ENCODE measurements at places on chromosomes 16 and 17.

GRCh38 chr16:89453501-89454321, 36.6 kb downstream of the ANKRD11 start:
- H3K27ac ChIP-seq, result peak overlapping the region; percentile 82
- H3K4me1 ChIP-seq, result peaks cover 58% of the 10 kb centered on the region
- H3K36me3 ChIP-seq, result peaks cover 56% of the 10 kb centered on the region
- peak overlapping the region; percentile 75 for H3K4me3 ChIP-seq
- no peaks in the 10 kb centered on the region for H3K27me3 ChIP-seq
- no peak for DNase-seq

DNA sequence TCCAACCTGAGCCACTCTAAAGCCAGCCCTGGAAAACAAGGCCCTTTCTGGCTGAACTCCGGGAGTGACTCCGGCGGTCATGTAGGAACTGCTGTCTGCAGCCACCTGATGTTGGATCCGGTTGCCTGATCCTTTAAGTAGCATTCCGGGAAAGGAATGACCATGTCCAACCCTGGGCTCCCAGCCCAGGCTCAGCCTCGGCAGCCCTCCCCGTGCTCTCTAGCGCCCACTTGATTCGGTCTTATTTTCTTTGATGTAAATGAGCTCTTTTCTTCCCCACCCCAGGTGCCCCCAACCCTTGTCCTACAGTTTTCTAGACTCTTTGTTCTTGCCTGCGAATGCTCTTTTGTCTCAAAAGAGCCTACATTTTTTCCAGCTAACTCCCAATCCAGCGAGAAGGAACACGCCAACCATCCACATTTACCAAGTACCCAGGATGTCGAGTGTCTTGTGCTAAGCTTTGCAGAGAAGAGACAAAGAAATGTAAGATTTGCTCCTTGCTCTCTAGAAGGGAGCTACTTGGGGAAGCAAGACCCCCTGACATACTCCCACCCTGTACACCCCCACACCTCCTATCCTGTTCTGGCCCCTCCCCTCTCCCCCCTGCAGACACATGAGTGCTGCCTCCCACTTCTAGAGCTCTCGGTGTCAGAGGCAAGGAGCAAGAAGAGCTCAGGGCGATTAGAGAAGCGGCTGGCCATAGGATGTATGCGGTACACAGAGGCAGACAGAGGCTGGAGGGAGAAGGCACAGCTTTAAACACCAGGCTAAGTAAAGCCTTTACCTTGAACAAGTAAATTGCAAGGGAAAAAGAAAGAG, 53.8 kb downstream of the COG7 start:
- DNase-seq, result no peak
- H3K27me3 ChIP-seq, result no peaks in the 10 kb centered on the region
- no peaks in the 10 kb centered on the region for H3K4me1 ChIP-seq
- no peak overlapping the region for H3K4me3 ChIP-seq

DNA sequence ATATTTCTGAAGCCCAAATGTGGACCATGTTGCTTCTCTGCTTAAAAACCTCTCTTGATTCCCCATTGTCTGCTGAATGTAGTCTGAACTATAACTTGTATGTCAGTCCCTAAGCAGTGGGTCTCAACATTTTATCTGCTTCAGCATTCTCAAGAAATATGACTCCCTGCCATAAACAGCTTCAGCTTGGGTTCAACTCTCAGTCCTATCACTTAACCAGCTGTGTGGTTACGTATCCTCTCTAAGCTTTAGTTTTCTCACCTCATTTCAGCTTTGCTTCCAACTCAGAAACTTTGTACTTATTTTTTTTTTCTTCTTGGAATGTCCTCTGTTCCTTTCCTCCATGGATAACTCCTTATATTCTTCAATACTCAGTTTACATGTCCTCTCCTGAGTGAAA, 4.6 kb upstream of the DDX52 start:
- H3K4me1 ChIP-seq, result peaks cover 8% of the 10 kb centered on the region
- no peak overlapping the region for H3K27ac ChIP-seq
- peaks cover 9% of the 10 kb centered on the region for H3K36me3 ChIP-seq
- no peak for DNase-seq
- H3K27me3 ChIP-seq, result peaks cover 71% of the 10 kb centered on the region
- H3K4me3 ChIP-seq, result no peak overlapping the region

- H3K4me1 ChIP-seq, result peaks cover 42% of the 10 kb centered on the region
- H3K4me3 ChIP-seq, result peak overlapping the region; percentile 82
- no peaks in the 10 kb centered on the region for H3K27me3 ChIP-seq
- peak overlapping the region; percentile 87 for H3K27ac ChIP-seq
Observed at GRCh38 chr17:77371117-77371887, 230.5 kb downstream of the SEC14L1 start.

GRCh38 chr17:38848939-38849605, 4.4 kb downstream of the RPL23 start:
- H3K27ac ChIP-seq, result no peak overlapping the region
- peaks cover 75% of the 10 kb centered on the region for H3K36me3 ChIP-seq
- no peaks in the 10 kb centered on the region for H3K27me3 ChIP-seq
- no peak for DNase-seq
